ACHN (cell line): ENCODE measurements at places on chromosomes 12 and 14.

DNA sequence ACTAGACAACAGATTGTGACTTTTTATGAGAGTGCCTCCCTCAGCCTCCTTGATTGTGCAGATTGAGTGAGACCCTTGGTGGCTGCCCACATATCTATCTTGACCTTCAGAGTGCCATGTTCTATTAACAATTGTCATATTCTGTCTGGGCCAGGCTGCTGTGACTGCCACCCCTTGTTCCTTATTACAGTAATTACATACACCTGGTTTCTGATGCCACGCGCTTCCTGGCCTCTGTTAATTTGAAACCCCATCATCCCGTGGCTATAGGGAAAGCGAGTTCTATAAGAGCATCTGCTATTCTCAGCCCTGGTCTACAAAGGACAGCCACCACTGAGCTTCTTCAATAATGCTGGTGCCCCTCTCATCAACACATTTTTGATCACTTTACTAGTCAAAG is 228.7 kb downstream of the PCNX1 start:
- no peak for DNase-seq

- DNase-seq: peak; percentile 54
Measured at GRCh38 chr12:131511391-131511802, 199.5 kb upstream of the SFSWAP start.

DNA sequence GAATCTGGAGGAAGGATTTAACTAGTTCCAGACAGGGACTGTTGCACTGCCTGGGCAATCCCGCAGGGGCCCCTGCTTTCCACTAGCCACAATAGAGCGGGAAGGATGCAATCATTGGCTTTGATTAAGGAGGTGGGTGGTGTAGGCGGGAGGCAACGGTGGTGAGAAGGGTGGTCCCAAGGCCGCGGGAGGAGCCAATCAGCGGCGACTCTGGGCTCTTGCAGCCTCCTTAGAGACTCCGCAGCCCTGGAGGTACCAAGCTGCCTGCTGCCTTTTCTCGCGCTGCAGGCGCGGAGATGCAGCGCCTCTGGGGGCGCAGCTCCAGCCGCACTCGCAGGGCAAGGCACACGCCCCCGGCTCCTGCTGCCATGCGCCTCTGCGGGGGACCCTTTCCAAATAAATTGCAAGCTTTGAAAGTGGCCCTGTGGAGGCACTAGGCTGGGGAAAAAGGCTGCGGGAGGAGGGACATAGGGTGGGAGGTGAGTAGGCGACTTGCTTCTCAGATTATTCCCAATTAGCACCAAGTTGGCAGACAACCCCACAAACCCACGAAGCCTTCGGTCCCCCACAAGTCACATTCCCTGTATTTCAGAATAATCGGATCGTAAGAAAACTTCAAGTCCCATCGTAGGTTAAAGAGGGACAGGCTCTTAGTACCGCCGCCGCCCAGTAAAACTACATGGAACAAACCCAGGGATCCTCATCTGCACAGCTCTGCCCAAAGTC is 858 bp upstream of the KCNA1 start:
- DNase-seq: no peak

DNA sequence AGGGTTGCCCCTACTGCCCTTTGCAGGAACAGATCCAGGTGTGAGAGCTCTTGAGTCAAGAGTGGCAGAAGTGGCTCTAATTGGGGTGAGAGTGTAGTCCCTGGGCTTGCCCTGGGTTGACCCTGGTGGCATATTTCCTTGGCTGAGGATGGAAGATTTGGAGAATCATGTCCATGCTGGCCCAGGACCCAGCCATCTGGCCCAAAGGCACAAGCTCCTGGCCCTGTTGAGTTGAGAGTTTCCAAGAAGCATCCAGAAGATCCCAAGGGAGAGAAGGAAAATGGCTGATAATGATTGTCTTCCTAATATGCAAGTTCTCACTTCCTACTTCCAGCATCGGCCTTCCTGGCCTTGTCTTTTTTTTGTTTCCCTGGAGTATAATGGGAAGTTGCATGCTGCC is 55.5 kb upstream of the SRSF5 start:
- no peak for DNase-seq

DNA sequence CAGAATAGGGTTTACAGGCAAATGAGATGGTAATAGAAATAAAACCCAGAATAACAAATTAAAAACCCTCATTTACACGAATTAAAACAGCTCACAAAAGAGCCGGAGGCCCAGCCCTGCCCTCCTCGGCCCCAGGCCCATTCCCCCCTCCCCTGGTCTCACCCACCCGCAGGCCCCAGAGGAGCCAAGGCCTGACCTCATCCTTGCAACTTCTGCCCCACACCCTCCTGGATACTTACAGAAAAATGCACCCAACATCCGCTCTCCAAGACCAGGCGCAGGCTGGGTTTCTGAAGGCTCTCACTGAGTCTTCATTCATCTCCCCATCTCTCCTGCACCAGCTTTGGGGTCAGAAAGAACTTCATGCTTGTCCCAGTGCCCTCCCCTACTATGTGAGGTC is 16.2 kb upstream of the VSX2 start:
- no peak for DNase-seq

- DNase-seq: peak; percentile 60
Measured at GRCh38 chr12:7374423-7375144, 69.4 kb downstream of the CD163L1 start.

GRCh38 chr12:33438025-33438772 is 1.4 kb downstream of the SYT10 start:
- no peak for DNase-seq

GRCh38 chr12:39935839-39936238 is 170.0 kb downstream of the SLC2A13 start:
- DNase-seq: no peak

DNA sequence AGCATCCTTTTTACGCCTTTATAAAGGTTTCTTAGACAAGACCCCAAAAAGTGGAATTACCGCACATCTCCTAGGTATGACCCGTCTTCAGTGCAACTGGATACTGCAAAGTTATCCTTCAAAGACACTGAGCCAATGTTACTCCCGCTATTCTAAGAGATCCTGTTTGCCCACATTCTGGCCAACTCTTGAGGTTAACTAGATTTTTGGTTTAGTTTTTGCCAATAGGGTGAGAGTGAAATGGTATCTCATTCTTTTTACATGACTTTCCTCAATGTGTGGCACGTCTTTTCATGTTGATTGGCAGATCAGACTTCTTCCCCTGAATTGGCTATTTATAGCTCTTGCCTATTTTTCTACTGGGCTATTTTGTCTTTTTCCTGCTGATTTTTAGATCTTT is 347.2 kb downstream of the MED13L start:
- no peak for DNase-seq

DNA sequence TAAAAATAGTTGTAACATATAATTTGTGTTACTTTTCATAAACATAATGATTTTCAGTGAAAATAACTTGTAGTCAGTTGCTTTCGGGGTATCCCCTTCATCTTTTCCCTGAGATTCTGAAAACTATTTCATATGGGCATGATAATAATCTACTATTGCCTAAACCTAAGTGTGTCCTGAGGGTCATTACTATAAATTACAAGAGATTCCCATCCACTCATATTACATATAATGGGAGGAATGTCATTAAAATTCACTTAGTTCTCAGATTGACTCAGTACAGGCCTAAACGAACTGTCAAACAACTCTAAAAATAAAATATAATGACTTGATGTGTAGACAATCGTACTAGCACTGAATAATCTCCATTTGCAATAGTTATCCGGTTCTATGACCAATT is 72.7 kb downstream of the PTPRR start:
- no peak for DNase-seq

DNA sequence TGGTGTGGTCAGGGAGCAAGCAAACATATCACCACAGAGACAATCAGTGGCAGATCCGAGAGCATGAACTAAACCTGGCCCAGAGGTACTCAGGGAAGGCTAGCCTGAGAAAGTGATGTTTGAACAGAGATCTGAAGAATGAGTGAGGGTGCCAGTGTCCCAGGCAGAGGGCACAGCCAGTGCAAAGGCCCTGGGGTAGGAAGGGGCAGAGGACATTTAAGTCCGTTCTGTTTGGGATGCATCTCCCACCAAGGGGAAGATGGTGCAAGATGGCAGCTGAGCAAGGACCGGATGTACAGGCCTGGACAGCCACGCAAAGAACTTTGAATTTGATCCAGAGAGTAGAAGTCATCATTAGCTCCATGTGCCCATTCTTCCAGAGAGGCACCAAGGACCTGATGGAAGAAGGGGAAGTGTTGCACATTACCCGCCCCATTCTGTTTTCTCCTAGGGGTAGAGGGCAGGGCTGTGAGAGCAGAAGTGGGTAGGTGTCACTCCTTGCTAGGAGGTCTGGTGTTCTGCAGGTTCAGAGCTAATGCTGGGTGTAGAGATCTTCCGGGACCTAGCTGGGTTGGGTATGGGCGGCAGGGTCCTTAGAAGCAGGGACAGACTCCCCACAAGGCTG is 3.9 kb downstream of the DTX1 start:
- no peak for DNase-seq

DNA sequence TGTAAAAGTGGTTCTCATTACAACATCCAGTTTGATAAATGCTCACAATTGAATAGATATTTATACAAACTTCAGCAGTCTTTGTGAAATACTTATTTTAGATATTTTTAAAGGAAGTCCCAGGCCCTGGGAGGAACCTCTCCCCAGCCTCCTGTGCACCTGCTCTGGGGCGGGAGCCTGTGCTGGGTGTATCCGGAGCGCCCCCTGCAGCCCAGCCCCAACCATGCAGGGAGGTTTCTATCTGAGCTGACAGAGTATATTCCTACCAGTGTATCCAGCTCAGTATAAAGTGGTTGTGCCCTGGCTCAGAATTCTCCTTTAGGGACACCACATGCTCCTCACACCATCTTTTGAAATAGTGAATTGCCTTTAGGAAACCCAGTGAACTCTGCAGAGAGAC is 851.8 kb downstream of the TMEM121 start:
- DNase-seq: no peak

DNA sequence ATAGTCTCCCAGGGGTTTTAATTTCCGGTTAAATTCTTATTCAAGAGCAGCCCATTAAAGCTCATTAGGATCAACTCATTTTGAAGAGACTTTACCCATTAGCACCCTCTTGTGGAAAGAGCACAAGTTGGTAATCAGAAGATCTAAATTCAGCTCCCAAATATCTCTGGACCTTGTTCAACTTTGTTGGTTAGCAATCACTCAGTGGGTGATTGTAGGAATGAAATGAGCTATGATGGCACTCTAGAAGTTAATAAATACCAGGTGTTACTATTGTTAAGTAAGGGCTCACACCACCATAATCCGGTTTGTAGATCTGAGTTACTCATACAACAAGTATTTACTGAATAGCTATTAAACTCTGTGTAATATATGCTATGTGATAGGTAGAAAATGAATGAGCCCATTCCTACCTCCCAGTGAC is 42.9 kb downstream of the TRIP11 start:
- DNase-seq: peak; percentile 91

DNA sequence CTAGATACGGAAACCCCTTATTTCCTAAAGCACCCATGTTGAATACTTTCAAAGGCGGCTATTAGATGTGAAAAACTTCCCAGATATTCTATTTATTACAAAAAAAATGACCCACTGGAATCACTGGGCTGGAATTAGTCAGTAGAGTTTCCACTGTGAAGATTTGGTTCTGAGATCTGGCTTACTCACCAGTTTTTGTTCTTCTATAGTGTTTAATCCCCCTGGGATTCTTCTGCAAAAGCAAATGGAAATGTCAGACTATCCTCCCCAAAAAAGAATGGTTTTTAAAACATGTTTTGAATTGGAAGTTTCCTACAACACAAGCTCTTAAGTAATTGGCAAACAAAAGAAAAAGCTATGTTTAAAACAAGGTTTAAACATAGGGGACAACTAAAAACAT is 166.4 kb downstream of the STXBP6 start:
- no peak for DNase-seq
